Stimulated activated CD4-positive, alpha-beta T cell treated with anti-CD3 and anti-CD28 coated beads, Interleukin-4, amount 100 ng/mL, for 1 hour (primary cell): ENCODE measurements at places on chromosomes 5 and 9.

DNA sequence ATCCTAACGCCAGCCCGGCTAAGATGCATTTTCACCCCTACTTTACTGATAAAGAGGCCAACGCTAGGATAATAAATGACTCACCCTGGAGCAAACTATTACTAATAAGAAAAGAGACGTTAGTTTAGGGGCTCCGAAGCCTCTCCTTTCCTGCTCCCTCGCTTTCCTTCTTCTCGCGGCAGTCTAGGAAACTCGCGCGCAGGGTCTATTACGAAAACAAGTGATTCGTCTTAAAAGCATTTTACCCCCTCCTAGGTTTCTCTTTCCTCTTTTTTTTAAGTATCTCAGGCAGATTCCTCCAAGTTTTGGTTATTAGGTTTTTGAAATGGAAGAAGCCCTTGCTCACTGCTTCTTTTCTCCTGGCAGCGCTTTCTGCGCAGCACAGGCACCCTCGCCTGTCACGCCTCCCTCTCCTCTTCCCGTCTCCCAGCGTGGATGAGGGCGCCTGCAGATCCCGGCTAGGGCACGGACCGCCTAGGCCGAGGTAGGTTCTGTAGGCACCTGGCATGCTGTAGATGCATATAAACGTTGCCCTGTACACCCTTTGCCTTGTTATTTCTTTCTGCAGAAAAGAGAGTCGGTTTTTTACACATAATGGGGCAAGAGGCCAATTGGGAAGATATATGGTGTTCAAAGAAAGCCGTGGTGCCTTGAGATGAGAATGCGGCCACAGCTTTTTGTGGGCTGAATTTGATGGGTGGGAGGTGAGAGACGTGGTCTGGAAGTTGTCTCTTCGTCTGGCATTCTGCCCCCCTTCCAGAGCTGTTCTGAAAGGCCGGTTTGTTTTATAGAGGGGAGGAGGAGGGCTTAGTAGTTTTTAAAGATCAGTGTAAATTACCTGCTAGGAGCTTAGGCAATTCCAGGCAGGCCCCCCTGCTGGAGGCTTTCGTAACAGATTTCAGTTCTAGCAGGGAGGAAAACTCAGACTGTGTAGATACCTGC, 983 bp downstream of the GCNT1 start:
- no peak for DNase-seq

DNA sequence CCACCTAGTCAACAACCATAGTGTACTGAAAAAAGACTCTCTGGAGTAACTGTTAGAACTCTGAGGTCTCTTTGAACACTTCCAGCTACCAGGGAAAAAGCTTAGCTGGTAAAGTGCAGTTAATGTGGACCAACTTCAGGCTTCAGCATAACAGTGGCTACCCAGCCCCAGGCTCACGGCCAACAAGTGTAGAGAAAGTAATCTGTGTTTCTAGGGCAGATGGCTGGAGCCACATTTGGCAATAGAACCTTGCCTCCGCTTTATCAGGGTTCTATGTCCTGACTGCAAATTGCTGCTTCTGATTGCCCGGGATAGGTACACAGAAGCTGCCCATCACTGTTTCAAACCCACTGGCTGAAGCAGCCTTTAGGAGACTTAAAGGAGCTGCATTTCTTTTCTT, 76.0 kb upstream of the SIMC1 start:
- no peak for DNase-seq

GRCh38 chr9:26502311-26502710, 390.3 kb downstream of the CAAP1 start:
- no peak for DNase-seq

GRCh38 chr5:15763754-15764153, 263.8 kb downstream of the FBXL7 start:
- DNase-seq, result no peak
